ENCODE measurements at places on chromosomes 1 and 21. TPM values are rescaled to one million over a fixed set of nuclear protein-coding genes. Genes with fewer than 3 reads are reported as not detected.

ZNF593OS gene
- total RNA-seq: not detected

TACSTD2 gene
- total RNA-seq: 0.14 TPM

ADORA1 gene
- total RNA-seq: 19.0 TPM

ARHGEF19 gene
- total RNA-seq: 2.8 TPM

Data from Right ventricle myocardium inferior (tissue), 1 donor.